ENCODE measurements at places on chromosomes 7 and 10. TPM values are rescaled to one million over a fixed set of nuclear protein-coding genes. Genes with fewer than 3 reads are reported as not detected.
A peak's percentile ranks its signal among the peaks of the same experiment; 100 is the strongest.

GRCh38 chr10:12389154-12389734 lies 39.9 kb downstream of the CAMK1D start:
- no peak for DNase-seq

DNA sequence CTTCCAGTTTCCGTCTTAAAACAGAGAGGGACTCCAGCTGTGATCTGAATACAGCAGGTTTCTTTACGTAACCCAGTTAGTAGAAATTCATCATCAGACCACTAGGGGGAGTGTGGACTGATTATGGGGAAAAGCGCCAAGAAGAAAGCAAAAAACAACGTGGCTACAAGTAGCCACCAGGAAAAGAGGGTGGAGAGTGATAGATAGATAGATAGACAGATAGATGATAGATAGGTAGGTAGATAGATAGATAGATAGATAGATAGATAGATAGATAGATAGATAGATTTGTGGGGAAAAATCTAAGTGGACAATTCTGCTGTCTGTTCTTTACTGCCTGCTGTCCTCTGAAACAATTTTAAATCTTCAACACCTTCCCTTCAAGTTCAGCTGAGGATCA lies 12.7 kb upstream of the AKR1B10 start:
- peak; percentile 23 for DNase-seq

The CAV1 gene
- 2.7 TPM for total RNA-seq

GRCh38 chr10:132582771-132583170 lies 45.2 kb downstream of the INPP5A start:
- no peak for DNase-seq

- no peak for DNase-seq
Observed at GRCh38 chr7:92226981-92227380, 18.7 kb downstream of the KRIT1 start.

The PLAC9 gene
- total RNA-seq = not detected

DNA sequence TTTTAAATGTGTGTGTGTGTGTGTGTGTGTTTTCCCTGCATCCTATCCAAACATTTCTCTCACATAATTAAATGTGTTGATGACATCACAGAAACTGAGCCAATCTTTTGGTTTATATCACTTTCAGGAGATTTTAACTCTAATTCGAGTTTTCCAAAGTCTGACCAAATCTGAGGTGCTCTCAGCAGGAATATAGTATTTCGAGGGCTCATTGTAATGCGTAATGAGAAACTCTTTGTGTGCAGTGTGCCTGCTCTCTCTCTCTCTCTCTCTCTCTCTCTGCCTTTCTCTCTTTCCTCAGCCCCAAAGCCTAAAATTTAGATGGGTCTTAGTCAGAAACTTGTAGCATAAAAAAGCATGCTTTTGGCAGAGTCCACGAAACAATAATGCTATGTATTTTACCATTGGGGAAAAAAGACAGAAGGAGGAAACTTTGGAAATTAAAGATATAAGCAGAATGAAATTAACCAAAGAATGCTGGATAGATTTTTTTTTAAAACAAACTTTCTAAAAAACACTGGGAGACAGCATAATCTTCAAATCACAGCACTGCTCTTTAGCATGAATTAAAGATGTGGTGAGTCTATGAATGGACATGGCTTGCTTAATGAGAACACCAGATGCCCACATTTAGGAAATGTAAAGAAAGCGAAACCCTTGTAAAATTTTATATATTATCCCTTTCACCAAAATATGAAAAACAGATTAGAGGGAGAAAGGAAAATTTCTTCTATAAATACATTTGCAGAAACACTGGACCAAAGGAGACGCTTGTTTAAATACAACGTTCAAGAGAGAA lies 206.8 kb upstream of the HABP2 start:
- DNase-seq = no peak

The WNT16 gene
- total RNA-seq = not detected

DNA sequence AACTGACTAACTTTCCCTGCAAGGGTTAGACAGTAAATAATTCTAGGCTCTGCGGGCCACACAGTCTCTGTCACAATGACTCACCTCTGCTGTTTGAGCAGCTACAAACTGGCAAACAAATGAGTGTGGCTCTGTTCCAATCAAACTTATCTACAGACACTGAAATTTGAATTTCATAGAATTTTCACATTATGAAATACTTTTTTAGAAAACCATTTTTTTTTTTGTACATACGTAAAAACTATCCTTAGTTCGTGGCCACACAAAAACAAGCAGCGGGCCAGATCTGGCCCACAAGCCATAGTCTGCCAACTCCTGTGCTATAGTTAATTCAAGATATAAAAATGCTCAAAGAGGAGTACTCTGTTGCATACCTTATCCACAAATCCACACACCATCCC lies 32.6 kb downstream of the PIP4K2A start:
- DNase-seq = peak; percentile 68

DNA sequence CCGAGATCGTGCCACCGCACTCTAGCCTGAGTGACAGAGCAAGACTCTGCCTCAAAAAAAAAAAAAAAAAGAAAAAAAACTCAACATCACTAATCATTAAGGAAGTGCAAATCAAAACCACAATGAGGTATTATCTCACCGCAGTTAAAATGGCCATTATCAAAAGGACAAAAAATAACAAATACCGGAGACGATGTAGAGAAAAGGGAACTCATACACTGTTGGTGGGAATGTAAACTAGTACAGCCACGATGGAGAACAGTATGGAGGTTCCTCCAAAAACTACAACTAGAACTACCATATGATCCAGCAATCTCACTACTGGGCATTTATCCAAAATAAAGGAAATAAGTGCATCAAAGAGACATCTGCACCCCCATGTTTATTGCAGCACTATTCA lies 24.3 kb downstream of the GRK5 start:
- DNase-seq = no peak

- no peak for DNase-seq
Observed at GRCh38 chr10:774661-775244, 85.3 kb upstream of the DIP2C start.
